Ascending aorta (tissue), 2 donors: ENCODE measurements at places on chromosomes 1 and 21. TPM values are rescaled to one million over a fixed set of nuclear protein-coding genes. Genes with fewer than 3 reads are reported as not detected.

DNA sequence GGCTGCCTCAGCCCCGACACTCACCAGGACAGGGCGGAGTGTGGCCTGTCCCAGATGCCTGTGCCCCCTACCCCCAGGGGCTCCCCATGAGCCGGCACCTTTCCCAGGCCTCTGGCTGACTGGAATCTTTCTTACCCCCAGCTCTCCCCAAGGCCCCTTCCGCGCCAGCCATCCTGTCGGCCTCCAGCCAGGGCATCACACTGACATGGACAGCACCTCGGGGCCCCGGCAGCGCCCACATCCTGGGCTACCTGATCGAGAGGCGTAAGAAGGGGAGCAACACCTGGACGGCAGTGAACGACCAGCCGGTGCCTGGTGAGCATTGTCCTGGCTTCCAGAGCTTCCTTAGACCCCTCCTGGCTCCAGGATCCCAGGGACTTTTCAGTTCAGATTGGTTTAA is 26.5 kb downstream of the IGFN1 start:
- no peak for DNase-seq
- H3K36me3 ChIP-seq, result no peaks in the 10 kb centered on the region
- no peaks in the 10 kb centered on the region for H3K27me3 ChIP-seq
- no peak overlapping the region for H3K27ac ChIP-seq
- no peaks in the 10 kb centered on the region for H3K4me1 ChIP-seq

- DNase-seq, result no peak
- no peak overlapping the region for H3K4me3 ChIP-seq
- no peaks in the 10 kb centered on the region for H3K36me3 ChIP-seq
- peaks cover 26% of the 10 kb centered on the region for H3K4me1 ChIP-seq
- H3K27me3 ChIP-seq, result no peaks in the 10 kb centered on the region
Observed at GRCh38 chr1:198116069-198116468, 40.7 kb upstream of the NEK7 start.

DNA sequence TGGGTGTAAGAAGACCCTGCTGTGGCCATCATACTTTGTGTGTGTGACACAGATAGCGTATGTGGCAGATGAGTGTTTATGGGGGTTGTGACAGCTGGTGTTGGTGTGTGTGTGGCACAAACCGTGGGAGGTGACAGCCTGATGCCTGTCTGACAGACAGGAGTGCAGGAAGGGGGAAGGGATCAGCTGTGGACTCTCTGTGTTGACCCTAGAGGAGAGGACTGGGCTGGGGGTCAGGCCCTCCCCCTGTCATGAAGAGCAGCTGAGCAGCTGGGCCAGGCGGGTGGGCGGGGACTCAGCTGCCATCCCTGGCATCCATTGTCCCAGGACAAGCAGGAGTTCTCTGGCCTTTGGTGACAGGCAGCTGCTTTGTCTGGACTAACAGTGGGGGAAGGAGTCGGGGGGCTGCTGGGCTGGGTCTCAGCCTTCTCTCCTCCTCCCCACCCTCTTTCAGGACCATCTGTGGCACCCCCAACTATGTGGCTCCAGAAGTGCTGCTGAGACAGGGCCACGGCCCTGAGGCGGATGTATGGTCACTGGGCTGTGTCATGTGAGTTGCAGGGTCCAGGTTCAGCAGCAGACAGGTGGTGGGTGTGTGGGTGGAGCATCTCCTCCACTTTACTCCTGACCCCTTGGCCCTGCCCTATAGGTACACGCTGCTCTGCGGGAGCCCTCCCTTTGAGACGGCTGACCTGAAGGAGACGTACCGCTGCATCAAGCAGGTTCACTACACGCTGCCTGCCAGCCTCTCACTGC is 2.3 kb downstream of the PLK3 start:
- H3K36me3 ChIP-seq, result peaks cover 50% of the 10 kb centered on the region
- H3K4me1 ChIP-seq, result peaks cover 30% of the 10 kb centered on the region
- no peaks in the 10 kb centered on the region for H3K27me3 ChIP-seq
- peak overlapping the region; percentile 99 for H3K27ac ChIP-seq

The CREB3L4 gene
- 6.3 TPM for total RNA-seq
